ENCODE measurements at places on chromosomes 3 and 15.
A peak's percentile ranks its signal among the peaks of the same experiment; 100 is the strongest.

DNA sequence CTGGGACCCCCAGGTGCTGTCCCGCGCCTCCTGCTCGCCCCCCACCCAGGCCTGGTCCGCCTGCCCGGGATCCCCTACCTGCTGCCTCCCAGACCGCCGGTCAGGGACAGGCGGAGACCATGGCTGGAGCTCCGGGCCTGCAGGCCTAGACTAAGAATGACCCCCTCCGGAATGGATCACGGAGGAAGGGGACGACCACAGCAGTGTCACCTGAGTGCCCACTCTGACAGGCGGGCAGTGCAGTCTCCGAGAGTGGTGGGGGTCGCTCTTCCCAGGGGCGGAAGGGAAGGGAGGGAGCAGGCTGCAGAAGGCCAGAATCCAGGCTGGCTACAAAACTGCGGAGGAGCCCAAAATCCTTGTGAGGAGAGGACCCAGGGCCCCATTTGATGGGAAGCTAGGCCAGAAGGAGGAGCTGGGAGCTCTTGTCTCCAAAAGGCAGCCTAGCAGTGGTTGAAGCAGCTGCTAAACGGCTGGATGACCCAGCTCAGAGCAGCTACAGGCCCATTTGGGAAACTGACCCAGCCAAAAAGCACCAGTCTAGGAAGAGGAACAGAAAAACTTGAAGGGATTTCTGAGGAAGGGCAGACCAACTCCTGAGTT, 908 bp upstream of the RAB43 start:
- DNase-seq, result no peak

GRCh38 chr3:197464794-197465193, 91.0 kb downstream of the BDH1 start:
- DNase-seq, result no peak

DNA sequence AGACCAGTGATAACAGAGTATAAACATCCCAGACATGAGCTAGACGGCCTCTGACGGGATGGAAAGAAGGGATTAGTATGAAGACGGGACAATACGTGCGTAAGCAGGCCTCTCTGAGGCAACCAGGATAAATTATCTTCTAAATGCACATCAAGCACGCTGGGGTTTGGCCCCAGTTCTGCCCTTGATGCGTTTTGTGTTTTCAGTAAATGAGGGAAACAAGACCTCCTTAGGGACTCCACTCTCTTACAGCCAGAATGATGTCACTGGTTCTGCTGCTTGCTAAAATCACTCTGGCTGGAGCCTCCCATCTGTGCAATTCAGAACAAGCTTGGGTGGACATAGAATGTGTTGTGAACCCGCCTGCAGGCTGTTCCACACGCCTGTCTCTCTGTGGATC, 156.0 kb upstream of the MCTP2 start:
- DNase-seq, result no peak

- no peak for DNase-seq
These were observed 64.9 kb downstream of the ABHD5 start for GRCh38 chr3:43755516-43756200.

DNA sequence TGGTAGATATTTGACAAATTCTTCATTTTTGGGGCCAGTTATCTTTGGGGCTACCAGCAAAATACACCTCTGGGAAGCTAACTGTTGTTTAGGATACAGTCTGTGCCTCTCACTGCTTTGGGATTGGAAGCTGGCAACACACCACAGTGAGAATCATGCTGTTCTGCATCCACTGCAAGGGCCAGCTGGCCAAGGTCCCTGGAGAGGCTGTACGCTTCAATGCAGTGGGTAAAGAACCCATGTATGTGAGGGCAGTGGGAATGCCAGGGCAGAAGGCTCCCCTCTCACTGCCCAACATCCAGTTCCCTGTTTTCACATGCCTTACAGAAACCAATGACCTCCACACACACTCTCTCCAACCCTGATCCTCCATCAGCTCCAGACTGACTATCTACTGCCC, 20.1 kb downstream of the ZDHHC3 start:
- DNase-seq, result no peak

DNA sequence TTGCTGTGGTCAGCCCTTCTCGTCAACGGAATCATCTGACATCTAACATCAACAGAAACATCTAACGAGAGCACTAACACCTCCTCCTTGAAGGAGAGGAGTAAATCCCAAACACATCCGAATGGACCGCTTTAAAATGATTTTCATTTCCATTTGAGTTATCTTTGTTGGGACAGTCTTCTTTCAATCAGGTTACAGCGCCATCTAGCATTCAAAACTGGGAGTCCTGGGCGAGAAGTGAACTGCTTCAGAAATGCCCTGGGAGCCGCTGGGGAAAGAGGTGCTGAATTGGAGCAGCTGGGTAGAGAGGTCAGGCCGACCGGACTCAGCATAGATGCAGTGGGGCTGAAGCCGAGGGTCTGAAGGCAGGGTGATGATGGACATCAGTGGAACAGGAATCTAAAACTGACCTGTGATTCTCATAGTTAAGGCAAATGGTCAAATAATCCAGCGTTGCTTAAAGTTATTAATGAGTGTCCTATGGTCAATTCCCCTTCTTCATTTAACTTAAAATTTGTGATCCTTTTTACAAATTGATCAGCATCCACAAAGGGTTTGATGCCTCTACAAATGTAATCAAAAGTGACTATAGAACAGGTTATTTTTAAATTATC, 170.0 kb upstream of the NDN start:
- DNase-seq, result no peak

GRCh38 chr15:47035475-47036406, 681.6 kb upstream of the SEMA6D start:
- DNase-seq, result no peak

GRCh38 chr15:46918462-46919140, 798.7 kb upstream of the SEMA6D start:
- DNase-seq, result no peak

GRCh38 chr3:42032693-42033349, 58.3 kb upstream of the TRAK1 start:
- no peak for DNase-seq

DNA sequence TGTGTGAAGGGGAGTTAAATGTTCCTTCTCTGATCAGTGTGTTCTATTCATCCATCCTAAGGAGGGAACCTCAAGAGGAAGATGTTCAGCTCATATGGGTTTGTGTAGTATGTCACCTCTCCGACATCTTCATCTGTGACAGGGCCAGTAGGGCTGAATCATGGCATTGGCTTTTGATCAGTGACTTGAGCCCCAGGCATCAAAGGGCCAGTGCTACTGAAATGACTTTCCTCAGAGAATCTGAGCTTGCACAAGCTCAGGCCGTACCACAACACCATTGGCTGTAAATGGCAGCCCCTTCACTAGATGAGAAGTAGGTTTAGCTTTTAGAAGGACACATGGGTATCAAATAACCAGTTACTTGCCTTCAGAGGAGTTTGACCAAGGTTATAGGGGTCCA, 183.2 kb upstream of the NR2E3 start:
- no peak for DNase-seq

- DNase-seq, result no peak
These were observed 310.9 kb upstream of the UMPS start for GRCh38 chr3:124419303-124419702.

DNA sequence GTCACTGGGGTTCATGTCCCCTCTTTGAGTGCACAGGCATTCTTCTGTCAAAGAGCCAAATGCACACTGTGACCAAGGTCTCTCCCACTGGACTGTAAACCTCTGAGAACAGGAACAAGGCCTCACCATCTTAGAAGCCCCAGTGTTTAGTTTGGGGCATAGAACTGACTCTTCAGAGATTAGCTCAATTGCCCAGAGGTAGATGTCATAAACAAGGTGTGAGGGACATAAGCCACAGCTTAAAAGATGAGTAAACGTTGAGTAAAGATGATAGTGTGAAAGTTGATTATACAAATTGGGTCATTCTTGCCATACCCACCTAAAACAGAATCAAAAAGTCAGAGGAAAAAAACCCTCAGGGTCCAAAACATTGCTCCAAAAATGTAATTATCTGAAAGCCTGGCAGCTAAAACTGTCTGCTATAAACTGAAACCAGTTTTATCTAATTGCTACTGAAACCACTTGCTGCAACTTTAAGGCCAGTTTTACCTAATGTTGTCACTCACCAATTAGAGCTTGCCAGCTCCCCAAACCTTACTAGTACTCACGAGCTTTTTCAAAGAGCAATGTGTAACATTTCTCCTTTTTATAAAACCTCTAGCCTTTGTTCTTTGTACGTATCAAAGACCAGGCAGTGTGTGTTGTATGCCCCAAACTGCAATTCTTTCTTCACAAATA, 415.2 kb downstream of the RAP2B start:
- no peak for DNase-seq

- no peak for DNase-seq
These were observed 691.3 kb downstream of the ZPLD1 start for GRCh38 chr3:103126115-103126514.

DNA sequence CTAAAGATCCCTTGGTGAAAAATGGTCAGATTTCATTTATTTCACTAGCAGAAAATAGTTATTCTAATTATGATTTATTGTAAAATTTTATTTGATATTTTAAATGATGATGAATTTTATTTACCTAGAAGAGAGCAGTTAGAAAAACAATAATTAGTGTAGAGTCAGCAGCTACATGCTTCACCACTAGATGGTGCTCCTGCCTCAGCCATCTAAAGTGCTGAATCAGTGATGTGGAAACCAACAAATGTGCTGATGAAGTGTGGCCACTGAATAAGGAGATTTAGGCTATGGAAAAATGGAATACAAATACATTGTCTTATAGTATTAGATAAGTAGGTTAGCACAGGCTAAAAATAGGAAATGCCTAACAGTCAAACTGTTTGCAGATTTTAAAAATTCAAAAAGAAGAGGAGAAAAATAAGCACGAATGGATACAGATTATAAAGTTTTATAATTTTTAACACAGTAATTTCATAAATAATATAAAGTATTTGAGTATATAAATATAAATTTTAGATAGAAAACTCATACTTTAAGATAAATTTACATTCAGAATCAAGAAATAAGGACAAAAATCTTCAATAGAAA, 109.8 kb downstream of the PPP2R3A start:
- DNase-seq, result no peak

GRCh38 chr3:114449271-114450007, 155.6 kb downstream of the TIGIT start:
- no peak for DNase-seq

GRCh38 chr15:22966321-22967083, 13.7 kb downstream of the CYFIP1 start:
- DNase-seq, result no peak

- DNase-seq, result no peak
These were observed 26.6 kb downstream of the SRPRB start for GRCh38 chr3:133831966-133832801.

GRCh38 chr15:69074001-69074842, 59.7 kb downstream of the NOX5 start:
- no peak for DNase-seq

GRCh38 chr3:10738688-10739372, 77.2 kb upstream of the SLC6A11 start:
- DNase-seq, result no peak

- DNase-seq, result no peak
These were observed 11.4 kb upstream of the RASGRF1 start for GRCh38 chr15:79101866-79102581.

DNA sequence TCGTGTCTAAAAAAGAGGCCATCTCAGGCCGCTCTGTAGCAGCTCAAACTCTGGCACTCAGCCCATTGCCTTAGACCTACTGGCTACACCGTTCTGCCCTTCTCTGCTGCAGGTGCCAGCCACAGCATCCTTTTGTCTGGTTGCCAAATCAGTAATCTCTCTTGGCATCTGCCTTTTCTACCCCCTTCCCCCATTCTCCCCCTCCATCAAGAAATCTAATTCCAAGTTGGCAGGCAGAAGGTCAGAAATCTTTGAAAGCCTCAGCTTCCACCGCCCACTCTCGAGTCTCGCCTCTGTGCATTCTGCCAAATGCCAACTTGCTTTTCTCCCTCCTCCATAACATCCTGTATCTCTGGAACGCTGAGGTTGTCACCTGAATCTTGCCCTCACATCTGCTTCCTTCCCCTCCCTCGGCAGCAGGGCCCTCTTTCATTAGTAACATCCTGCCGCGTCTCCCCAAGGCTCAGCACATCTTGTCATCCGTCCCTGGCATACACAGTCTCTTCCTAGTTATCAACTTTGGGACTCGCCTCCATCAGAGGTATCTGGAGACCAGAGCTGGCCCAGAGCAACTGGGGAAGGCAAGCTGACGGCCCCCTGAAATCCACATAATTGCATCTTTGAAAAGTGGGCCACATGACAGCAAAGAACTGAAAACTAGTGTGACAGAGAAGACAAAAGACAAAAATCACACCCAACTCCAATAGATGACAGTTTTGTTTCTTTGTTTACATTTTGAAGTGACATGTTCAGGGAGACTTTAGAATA, 312.0 kb upstream of the CCDC54 start:
- DNase-seq, result no peak

DNA sequence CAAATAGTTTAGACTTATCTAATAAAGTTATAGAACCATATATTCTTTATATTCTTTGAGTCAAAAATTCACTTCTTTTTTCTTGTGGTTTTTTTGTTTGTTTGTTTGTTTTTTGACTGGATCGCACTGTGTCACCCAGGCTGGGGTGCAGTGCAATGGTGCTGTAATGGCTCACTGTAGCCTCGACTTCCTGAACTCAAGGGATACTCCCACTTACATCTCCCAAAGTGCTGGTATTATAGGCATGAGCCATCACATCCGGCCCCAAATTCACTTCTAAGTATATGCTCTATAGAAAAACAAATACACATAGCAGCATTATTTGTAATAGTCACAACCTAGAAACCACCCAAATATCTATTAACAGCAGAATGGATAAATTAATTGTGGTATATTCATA, 13.7 kb upstream of the SLTM start:
- no peak for DNase-seq

DNA sequence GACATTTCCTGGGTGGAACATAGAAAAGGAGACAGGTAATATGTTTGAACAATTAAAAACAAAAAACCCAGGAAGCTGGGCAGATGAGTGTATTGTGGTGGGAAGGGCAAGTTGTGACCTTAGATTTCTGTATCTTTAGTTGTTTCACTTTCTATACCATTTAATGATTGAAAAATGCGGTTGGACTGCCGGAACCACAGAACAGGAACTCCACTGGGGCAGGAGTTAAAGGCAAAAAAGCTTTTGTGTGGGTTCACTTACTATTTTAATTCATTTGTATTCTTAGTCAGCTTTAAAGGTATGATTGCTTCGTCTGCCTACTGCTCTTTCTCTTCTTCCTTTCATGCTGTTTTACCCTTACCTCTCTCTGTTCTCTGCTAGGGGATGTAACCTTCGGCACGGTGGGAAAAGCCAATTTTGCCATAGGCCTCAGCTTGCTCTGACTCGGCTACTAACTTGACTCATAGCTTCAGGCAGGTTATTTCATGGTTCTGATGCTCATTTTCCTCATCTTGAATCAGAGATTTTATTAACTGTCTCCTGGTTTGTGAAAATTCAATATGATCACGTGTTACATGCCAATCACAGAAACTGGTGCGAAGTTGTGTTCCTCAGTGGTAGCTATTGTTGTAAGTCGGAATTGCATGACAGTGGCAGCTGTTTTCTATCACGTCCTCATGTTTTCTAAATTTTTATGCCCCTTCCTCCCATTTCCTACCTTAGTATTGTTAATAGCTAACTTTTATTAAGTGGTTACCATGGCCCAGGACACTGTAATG, 1.6 kb upstream of the MCTP2 start:
- no peak for DNase-seq

GRCh38 chr15:67741308-67741707, 84.0 kb upstream of the SKOR1 start:
- DNase-seq, result no peak

GRCh38 chr15:92205255-92205739, 188.4 kb upstream of the ST8SIA2 start:
- no peak for DNase-seq

- DNase-seq, result peak; percentile 66
These were observed 1.7 kb upstream of the GPR62 start for GRCh38 chr3:51953445-51953844.

- no peak for DNase-seq
These were observed 12.9 kb downstream of the MON1A start for GRCh38 chr3:49916686-49917085.

Measured in SIG-M5 (cell line).